ENCODE measurements at places on chromosomes 1 and 21.

DNA sequence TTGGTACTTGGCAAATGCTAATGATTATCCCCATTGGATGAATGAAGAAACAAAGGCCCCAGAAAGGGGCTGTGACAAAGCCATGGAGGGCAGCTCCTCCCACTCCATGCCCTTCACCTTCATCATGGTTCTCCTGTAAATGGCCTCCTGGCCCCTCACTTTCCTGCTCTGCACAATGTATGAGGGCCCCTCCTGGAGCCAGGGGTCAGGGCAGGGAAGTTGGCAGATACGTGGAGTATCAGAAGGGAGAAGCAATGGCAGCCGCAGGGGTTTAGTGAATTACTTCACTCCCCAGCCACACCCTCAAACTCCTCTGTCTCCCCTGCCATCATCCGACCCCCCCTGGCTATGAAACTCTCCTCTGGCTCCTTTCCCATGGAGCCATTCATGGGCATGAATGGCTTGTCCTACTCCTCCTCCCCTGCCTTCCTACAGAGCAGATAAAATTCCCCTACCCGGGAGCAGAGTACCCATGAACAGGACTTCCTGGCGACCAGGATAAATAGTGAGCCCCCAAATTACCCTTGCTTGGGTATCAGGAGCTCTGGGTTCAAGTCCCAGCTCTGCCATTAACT lies 86.3 kb downstream of the CAMK2N1 start:
- no peak for DNase-seq

DNA sequence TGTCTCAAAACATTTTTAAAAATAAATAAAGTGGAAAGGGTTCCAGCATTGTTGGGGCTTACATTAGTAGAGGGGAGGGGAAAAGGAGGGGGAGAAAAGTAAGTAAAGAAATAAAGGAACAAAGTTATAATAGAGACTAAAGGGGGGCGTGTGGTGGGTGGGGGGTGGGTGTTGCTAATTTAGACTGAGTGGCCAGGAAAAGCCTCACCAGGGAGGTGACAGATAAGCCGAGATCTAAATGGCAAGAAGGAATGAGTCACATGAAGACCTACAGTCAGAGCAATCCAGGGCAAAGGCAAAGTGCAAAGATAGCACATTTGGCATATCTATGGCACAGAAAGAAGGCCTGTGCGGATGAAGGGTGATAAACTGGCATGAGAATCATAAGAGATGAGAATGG lies 7.5 kb downstream of the MPL start:
- no peak for DNase-seq

GRCh38 chr1:16180291-16180824 lies 24.5 kb upstream of the EPHA2 start:
- DNase-seq: no peak

GRCh38 chr1:38340409-38340808 lies 293.8 kb upstream of the POU3F1 start:
- DNase-seq: no peak

GRCh38 chr1:1118876-1119220 lies 3.0 kb upstream of the C1orf159 start:
- DNase-seq: no peak

GRCh38 chr1:78033797-78034172 lies 12.0 kb upstream of the GIPC2 start:
- no peak for DNase-seq

DNA sequence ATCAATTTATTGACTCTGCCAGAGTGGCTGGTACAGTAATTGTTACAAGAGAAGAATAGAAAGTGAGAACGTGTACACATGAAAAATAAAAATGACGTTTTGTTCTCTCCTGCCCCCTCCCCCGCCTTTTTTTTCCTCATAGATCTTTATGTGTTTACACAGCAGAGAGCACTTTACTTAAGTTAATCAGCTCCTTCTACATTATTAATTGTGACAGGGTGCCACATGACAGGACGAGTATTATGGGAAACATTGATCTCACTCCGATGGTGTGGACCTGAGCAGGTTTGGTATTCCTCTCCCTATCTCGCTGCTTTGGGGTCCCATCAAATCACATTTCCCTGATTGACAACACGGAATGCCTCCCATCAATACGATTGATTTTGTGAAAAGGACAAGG lies 285.7 kb downstream of the TM2D1 start:
- no peak for DNase-seq

All from GOT3 (cell line).